ENCODE measurements at places on chromosomes 2 and 18.

- no peak for DNase-seq
Observed at GRCh38 chr2:104431701-104432121, 422.2 kb upstream of the POU3F3 start.

GRCh38 chr2:96898135-96898505 is 28.2 kb upstream of the SEMA4C start:
- no peak for DNase-seq

DNA sequence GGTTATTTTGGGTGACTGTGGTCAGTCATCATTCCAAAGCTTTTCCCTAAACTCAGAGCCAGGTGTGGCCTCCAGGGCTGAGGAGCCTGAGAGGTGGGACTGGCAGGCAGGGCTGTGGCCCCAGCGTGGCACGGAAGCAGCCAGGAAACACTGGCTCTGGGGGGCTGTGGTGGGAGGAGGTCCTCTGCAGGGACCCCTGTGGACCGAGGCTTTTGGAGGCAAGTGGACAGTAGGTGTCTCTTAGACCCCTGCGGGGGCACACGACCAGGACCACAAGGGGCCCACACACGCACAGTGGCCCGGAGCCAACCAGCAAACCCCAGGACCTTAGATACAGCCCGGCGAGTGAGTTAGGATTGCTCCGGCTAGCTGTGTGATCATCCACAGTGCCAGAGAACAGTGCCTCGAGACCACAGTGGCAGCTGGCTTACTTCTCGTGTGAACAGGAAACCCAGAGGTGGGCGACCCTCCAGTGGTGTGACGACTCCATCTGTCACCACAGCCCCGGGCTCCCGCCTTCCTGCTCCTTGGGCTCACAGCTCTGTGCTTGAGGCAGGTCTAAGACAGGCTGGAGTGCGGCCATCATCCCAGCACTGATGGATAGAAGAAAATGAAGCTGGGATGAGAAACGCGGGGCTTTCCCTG is 1.6 kb upstream of the RTP5 start:
- DNase-seq, result peak; percentile 49

DNA sequence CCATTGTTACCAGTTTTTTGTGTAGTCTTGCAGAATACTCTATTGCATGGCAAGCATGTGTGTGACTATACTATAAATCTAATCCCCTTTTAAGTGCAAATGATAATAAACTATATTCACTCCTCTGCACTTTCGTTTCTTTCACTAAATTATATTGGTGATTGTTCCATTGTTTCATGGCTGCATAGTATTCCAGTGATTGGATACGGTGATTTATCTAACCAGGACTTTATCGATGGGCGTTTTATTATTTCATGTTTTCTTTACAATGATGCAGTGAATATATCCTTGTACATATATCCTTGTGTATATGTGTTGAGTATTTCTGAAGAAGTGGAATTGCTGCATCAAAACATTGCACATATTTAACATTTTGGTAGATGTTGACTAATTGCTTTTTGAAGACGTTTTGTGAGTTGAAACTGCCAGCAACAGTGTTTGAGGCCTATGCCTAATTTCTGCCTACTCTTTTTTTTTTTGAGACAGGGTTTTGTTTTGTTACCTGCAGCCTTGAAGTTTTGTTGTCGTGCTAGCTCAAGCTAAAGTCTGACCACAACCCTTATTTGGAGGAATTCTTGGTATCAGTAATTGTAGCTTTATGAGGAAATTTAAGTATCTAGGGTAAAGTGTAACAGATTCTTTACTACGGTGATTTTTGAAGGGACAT is 2.7 kb downstream of the MIB1 start:
- DNase-seq, result no peak

GRCh38 chr18:44681076-44681970 is 635 bp downstream of the SETBP1 start:
- DNase-seq, result no peak

DNA sequence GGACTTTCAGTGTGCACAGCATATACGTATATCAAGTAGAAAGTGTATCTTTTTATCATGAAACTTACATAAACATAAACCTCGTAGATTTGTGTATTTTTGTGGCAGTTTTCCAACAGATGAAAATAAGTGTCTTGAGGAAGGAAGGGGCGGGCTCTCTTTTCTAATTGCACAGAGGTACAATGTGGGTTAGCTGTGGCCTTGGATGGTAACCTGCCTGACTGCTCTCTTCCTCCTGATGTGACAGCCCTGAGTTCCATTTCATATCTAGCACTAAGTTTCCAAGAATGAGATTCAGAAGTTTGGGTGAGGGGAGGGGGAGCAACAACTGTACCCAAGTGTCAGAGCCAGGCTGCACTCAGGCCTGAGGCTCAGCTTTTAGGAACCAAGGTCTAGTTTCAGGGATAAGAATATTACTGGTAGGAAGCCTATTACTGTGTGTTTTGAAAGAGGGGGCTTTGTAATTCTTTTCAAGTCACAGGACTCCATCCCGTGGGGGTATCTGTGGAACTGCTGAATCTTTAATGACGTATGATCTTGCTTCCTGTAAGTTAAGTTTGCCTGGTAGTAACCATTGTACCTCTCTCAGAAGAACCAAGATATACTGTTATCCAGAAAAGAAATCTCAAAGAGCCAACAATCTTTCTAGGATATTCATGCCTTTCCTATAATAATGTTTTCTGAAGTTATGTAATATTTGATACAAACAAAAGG is 483.7 kb downstream of the PTPRM start:
- DNase-seq, result no peak
